ENCODE measurements at places on chromosomes 3 and 15.

DNA sequence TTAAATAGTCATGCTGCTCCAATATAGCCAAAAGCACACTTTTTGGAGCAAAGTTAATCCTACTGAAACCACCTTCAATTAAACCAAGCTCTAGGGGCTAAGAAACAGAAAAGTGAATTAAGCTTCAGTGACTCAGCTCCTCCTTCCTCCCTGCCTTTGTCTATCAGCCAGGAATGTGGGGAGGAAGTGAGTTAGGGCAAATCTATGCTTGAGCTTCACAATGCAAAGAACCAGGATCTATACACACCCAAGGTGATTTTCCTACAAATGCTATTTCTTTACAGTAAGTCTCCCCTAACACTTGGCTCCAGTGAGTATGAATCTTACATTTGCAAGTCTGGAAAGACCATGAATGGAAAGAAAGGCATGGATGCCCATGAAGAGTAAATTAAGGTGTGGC, 212.1 kb downstream of the P3H2 start:
- no peak for DNase-seq

DNA sequence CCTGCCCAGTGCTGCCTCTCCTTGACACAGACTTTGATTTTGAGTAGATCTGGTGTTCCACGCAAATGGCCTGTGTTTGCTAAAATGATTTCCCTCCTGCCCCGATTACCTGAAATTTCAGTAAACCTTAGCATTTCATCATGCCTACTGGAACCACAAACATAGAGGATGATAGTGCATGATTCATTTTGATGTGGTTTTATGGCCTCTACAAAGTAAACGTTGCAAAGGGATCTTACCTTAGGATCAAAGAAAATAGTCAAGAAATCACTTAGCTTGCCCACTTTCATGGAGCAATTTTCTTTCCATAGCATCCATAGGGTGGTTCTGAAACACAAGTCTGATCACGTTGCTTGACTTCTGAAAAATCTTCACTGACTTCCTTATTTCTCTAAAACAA, 524.6 kb upstream of the ATP11B start:
- no peak for DNase-seq

- no peak for DNase-seq
Observed at GRCh38 chr15:71231758-71232157, 116.5 kb downstream of the THSD4 start.

- DNase-seq, result peak; percentile 11
Observed at GRCh38 chr15:64355348-64355943, 527 bp downstream of the CSNK1G1 start.
